Bone marrow (tissue), 2 donors: ENCODE measurements at places on chromosomes 11 and 22.
A peak's percentile ranks its signal among the peaks of the same experiment; 100 is the strongest.

DNA sequence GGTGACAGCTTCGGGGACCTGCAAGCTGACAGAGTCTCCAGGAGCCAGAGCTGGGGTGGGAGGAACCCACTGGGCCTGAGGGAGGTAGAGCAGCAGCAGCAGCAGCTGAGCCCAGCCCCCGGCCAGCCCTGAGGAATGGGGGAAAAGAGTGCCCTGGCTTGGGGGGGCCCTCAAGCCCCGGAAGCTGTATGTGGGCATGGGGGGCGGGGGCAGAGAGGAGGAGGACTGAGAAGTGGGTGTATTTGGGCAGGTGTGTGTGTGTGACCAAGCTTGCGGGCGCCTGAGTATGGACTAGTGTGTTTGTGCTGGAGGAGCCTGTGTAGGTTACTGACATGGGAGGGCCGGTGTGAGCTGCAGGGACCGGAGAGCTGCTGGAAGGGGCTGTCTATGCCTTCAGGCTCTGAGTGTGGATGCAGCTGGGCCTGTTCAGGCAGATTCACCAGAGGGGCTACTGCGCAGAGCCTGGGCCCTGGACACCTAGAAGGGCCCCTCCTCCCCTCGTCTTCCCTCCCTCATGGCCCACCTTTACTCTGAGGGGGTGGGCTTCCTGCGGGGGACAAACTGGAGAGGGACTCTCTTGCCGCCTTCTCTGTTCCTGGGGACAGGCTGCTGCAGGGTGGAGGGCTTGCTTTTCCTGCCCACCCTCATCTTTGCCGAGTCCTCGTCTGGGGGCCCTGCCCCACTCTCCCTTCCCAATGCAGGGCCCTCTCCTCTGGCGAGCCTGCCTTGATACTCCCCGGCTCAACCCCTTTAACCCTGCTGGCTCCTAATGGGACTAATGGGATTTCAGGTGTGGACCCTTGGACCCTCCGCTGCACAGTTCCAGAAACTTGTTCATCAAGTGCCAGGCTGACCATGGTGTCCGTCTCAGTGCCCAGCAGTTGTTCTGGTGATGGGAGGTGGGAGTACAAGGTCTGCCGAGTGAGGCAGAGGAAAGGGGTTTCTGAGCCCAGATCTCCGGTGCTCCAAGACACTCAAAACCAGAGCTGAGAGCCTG is 28.2 kb downstream of the ST3GAL4 start:
- DNase-seq: no peak

GRCh38 chr11:100821198-100821597 is 134.1 kb downstream of the ARHGAP42 start:
- no peak for DNase-seq

- peak; percentile 73 for DNase-seq
Observed at GRCh38 chr11:118608360-118609227, 1.2 kb downstream of the PHLDB1 start.

GRCh38 chr11:120280600-120281051 is 40.7 kb downstream of the POU2F3 start:
- DNase-seq: no peak

GRCh38 chr11:12069066-12069676 is 41.2 kb upstream of the MICAL2 start:
- DNase-seq: no peak

- DNase-seq: no peak
Observed at GRCh38 chr22:37907036-37907954, 1.2 kb downstream of the MICALL1 start.

DNA sequence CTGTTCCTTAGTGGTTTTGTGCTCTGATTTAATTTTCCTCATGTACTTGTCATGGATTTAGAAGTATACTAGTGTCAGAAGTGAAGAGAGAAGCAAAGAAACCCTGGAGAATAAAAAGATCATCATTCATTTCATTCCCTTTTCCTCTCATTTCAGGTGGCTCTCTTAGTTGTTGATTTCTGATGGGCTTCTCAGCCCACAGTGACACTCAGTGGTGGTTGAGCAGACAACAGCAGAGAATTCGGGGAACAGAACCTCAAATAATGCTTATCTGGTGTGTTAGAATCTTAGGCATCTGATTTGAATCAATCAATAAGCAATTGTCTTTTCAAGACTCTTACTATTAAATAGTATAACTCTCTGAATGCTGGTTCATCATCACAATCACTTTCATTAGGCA is 1289.4 kb downstream of the FAM181B start:
- DNase-seq: no peak

- no peak for DNase-seq
Observed at GRCh38 chr11:66327171-66328030, 8.8 kb downstream of the RIN1 start.

GRCh38 chr22:45029501-45029900 is 19.7 kb upstream of the PHF21B start:
- no peak for DNase-seq

DNA sequence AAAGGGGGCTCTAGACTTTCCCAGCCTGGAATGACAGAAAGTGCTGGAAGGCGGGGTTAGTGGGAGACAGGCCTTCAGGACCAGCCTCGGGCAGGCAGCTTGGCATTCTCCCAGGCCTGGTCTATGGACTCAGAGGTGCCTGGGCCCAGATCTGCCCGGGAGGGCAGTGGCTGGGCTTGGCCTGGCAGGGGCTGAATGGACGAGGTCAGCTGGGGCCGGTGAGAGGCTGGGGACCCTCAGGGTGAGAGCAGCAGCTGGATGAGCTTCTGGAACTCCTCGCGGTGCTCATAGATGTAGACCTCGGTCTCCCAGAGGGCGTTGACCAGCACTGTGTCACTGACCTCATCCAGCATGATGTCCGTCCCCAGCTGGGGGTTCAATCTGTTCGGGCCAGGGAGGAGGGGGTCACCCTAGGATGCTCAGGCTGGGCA is 1.5 kb upstream of the BAIAP2L2 start:
- no peak for DNase-seq

DNA sequence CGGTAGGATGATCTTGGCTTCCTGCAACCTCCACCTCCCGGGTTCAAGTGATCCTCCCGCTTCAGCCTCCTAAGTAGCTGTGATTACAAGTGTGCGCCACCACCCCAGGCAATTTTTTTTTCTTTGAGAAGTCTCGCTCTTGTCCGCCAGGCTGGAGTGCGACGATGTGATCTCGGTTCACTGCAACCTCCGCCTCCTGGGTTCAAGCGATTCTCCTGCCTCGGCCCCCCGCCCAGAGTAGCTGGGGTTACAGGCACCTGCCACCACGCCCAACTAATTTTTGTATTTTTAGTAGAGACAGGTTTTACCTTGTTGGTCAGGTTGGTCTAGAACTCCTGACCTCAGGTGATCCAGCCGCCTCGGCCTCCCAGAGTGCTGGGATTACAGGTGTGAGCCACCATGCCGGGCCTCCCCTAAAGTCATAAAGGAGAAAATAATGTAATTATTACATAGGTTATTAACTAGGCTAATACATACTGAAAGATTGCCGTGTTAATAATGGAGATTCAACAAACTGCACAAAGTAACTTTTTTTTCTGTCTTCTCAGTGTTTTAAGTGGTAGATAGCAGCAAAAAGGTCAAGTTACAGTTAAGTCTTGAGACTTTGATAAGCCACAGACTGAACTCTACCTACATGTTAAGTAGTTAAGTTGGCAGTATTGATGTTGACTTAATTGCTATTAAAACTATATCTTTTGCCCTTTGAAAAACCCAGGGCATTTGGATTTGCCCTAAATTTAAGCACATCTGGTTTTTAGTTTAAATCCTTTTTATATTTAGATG is 3.9 kb downstream of the CAPRIN1 start:
- no peak for DNase-seq

DNA sequence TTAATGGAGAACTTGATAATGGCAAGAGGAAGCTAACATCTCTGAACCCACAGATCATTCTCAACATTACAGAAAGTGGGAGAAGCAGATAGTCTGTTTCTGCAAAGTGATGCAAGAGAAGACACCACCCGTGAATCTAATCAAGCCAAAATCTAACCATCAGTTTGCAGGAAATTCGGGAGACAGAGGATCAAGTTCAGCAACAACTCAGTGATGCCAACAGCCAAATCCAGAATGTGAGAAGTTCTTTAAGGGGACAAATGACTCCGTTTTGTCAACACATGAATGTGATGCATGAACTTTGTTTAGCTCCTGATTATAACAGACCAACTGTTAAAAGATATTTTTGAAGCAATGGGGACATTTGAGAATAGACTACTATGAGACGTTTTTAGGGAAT is 95.2 kb upstream of the LDLRAD3 start:
- no peak for DNase-seq

- DNase-seq: no peak
Observed at GRCh38 chr22:29139965-29140782, 65.5 kb upstream of the EMID1 start.

DNA sequence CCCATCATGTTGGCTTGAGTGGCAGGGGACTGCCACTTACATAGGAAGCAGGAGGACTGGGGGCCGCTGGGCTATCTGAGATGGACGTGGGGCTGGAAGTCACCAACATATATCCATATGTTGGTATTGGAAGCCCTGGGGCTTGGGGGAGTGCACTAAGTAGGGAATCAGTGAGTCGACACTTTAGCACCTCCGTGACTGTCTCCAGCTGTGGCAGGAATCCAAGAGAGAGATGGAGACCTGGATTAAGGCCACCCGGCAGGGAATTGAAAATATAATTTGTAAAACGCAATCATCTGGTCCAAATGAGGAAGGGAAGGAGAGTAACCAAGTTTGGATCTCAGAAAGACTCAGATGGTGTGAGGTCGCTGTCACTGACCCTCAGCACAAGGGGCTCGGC is 68.4 kb downstream of the ELFN2 start:
- no peak for DNase-seq

DNA sequence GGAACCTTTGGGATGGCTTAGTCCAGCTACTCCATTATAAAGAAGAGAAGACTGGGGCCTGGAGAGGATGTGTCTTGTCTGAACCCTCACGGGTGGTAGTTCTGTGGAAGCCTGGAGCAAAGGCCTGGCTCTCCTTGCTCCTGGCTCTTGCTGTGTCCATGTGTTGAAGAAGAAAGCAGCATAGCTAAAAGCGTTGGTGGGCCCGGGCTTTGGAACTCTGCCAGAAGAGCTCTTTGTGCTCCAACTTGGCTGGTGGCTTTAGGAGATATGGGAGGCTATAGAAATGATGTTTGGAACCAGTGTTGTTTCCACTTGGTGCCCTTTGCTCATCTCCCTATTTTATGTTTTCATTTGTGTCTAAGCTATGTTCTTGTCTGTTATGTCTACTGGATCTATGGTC is 131.1 kb downstream of the DBX1 start:
- no peak for DNase-seq

GRCh38 chr22:46013460-46014416 is 36.8 kb upstream of the WNT7B start:
- DNase-seq: peak; percentile 89

- no peak for DNase-seq
Observed at GRCh38 chr11:71335371-71335770, 83.0 kb upstream of the SHANK2 start.

DNA sequence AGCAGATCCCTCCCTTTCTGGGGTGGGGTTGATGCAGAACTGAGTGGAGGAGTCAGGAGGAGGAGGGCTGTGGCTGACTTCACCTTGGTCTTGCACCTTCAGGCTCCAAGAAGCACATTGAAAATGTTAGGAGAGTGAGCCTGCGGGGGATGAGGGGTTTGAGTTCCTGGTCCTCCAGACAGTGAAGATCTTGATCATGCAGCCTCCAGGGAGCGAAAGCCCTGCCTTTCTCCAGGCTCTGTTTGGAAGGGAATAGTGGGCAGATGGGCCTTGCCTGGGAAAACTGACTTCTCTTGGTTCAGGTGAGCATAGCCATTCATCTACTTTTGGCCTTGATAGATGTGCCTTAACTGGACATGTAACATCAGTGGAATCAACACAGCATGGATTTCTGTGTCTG is 267.6 kb upstream of the B3GAT1 start:
- DNase-seq: no peak

GRCh38 chr11:85799142-85799541 is 11.8 kb downstream of the SYTL2 start:
- DNase-seq: no peak

DNA sequence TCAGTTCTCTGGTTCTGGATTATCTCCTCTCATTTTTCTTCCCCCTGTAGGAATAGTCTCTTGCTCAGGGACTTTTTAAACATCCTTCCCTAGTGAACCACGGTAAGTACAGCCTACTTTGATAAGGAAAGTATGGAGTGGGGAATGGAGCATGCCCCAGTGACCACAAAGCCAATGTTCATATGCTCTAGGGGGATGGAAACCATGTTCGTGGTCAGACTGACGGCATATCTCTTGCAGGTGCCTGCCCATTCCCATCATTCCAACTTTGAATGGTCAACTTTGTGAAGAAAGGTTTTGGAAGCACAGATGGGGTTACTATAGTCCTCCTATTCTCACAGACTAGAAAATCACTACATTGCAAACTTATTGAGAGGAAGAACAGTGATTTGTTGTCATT is 332.5 kb upstream of the NCAM1 start:
- DNase-seq: no peak

- no peak for DNase-seq
Observed at GRCh38 chr11:114746013-114746412, 67.7 kb downstream of the NXPE2 start.

GRCh38 chr11:17742019-17742418 is 7.4 kb downstream of the KCNC1 start:
- DNase-seq: no peak

- no peak for DNase-seq
Observed at GRCh38 chr11:119790476-119790875, 61.5 kb upstream of the NECTIN1 start.

DNA sequence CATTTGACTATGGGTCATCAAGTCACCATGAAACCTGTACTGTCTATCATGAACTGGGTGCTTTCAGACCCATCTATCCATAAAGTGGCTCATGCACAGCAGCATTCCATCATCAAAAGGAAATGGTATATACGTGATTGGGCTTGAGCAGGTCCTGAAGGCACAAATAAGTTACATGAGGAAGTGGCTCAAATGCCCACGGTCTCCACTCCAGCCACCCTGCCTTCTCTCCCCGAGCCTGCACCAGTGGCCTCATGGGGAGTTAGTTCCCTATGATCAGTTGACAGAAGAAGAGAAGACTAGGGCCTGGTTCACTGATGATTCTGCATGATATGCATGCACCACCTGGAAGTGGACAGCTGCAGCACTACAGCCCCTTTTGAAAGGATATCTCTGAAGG is 312.5 kb downstream of the TENM4 start:
- DNase-seq: no peak

DNA sequence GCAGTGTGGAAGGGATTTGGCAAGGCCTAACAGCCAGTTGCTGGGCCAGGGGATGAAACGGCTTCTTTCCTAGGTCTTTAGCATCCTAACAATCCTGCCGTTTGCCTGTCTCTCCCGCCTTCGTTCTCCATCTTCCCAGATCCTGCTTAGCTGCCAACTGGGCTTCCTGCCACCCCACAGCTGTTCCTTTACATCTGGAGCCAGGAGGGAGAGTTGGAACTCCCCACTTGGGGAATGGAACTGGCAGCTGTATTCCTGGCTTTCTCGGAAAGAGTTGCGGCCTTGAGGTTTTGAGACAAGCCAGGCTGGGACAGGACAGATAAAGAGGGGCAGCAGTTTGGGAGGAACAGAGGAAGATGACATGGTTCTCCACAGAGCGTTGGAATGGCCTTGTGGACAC is 59.6 kb downstream of the ST3GAL4 start:
- no peak for DNase-seq

DNA sequence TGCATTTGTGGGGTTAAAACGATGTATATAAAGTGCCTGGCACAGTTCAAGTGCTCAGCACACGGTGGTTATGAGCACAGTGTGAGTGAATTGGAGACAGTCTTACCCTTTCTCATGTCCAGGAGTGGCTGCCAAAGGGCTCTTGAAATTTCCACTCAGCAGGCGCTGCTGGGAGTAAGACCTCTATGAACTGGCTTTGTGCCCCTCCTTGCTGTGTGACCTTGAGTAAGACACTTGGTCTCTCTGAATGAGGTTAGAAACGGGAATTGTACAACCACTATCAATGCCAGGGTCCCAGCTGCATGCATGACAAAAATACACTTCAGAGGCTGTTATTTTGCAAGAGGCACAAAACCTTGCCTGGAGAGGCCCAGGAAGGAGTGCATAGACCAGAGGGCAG is 86.6 kb downstream of the TSPAN18 start:
- no peak for DNase-seq
